Lower leg skin (tissue), 4 donors: ENCODE measurements at places on chromosomes 1 and 21. TPM values are rescaled to one million over a fixed set of nuclear protein-coding genes. Genes with fewer than 3 reads are reported as not detected.

The OR13G1 gene
- not detected for total RNA-seq

The COQ8A gene
- total RNA-seq, result 97.5 TPM

The GJB3 gene
- total RNA-seq, result 211 TPM

The LRRC71 gene
- total RNA-seq, result not detected

The CELA2B gene
- total RNA-seq, result not detected

The CNR2 gene
- total RNA-seq, result not detected

The TXNIP gene
- total RNA-seq, result 2,462 TPM
